Right lung (tissue), 10 donors: ENCODE measurements at places on chromosomes 1 and 21. TPM values are rescaled to one million over a fixed set of nuclear protein-coding genes. Genes with fewer than 3 reads are reported as not detected.

The CLDN17 gene
- polyA plus RNA-seq, result not detected

The S100A6 gene
- 187 TPM for polyA plus RNA-seq

DNA sequence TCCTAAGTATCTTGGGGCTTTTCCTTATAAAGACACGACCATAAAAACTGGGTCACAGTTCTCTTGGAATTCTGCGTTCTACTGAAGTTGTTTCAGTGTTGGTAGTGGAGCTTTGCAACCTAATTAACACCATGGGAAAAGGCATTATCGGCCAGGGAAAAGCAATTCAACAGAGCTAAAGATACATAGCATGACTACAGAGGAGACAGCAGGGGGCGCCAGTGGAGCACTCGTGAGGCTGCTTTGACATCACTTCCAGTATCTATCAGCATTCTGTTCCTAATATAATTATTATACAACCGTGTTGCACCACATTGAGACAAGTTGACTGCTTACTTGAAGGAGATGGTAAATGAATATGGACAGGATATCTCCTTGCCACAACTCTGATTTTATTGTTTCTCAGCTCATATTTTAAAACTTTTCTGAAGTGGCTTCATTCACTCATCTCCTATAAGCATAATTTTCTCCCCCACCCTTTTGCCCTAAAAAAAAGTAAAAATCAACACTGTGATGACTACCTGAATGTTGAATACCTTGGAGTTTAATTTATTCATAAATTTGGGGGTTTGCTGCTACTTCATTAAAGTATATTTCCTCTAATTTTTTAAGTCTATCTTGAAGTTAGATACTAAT, 39.4 kb downstream of the ZP4 start:
- DNase-seq, result no peak

- no peak for DNase-seq
These were observed 67.4 kb downstream of the SLC16A1 start for GRCh38 chr1:112888630-112889029.

GRCh38 chr21:17231124-17231523, 281.7 kb upstream of the CXADR start:
- DNase-seq, result no peak

GRCh38 chr1:151970626-151971025, 23.0 kb downstream of the S100A10 start:
- DNase-seq, result no peak
